Hepatic stellate cell (primary cell): ENCODE measurements at places on chromosomes 3 and 15.

- DNase-seq = no peak
These were observed 5.8 kb downstream of the RBMS3 start for GRCh38 chr3:29286478-29287240.

GRCh38 chr3:126063358-126063965, 20.5 kb downstream of the SLC41A3 start:
- DNase-seq = no peak

- DNase-seq = no peak
These were observed 101.1 kb downstream of the PDZRN3 start for GRCh38 chr3:73523661-73524060.

- DNase-seq = no peak
These were observed 82.4 kb downstream of the WWTR1 start for GRCh38 chr3:149575213-149575960.

- peak; percentile 70 for DNase-seq
These were observed 799 bp downstream of the SERF2 start for GRCh38 chr15:43792761-43793476.

GRCh38 chr3:182315313-182315712, 478.0 kb upstream of the ATP11B start:
- DNase-seq = no peak

- no peak for DNase-seq
These were observed 120.3 kb upstream of the PRR20G start for GRCh38 chr3:127408022-127408683.

DNA sequence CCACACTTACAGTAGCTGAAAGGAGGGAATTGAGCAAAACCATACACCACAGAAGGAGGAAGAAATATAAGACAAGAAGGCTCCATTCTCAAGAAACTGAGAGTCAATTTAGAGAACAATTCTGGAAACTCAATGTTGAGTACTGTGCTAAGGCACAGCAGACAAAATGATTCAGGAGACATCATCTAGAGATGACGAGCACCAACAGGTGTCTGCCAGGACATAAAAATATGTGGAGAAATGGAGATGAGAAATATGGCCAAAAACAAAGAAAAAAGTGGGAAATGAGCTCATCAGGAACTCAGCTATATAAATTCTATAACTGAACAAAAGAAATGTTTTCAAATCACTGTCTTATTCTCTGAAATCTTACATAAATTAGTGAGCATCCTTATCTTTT, 343.7 kb downstream of the ERC2 start:
- DNase-seq = no peak

DNA sequence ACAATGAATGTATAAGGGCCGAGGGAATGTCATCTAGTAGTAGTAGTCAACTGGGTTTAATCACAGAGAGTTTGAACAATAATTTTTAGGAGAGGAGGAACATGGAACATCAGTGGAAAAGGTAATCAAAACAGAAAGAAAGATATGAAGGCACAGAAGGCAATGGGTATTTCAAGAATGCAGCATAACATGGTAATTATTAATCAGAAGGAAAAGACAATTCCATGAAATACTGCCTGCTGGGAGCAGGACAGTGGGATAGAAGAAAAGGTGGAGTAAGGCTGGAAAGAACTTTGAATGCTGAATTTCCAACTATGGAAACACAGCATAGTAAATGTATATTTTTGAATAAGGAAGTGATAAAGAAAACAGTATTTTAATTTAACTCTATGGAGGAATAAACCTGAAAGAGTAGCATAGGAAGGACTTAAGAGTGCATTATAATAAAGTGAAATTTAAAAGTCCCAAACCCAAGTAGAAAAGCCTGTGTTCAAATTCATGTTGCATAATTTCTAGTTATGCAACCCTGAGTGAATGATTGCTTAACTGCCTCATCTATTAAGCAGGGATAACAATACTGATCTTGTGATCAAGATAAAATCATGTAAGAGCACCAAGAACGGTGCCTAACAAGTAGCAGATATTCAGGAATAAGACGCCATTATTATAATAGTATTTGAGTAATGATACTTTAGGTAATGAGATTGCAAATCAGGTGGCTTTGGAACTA, 357.7 kb downstream of the TBC1D5 start:
- DNase-seq = no peak

GRCh38 chr3:173945806-173946205, 548.3 kb downstream of the NLGN1 start:
- no peak for DNase-seq

- DNase-seq = no peak
These were observed 19.7 kb downstream of the TIMMDC1 start for GRCh38 chr3:119518026-119518425.

GRCh38 chr3:41213588-41213987, 14.3 kb downstream of the CTNNB1 start:
- no peak for DNase-seq

DNA sequence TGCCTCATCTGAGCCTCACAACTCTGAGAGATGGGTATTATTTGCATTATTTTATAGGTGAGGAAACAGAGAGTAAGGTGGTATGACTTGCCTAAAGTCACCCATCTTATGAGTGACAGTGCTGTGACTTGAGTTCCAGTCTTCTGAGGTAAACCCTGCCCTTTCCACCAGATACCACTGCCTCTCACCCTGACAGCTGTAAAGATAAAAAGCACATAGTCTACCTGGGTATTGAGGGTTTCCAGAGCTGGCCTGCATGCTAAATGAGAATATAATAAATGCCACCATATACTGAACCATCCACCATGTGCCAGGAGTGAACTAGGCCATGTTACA, 25.6 kb downstream of the RASGRP1 start:
- no peak for DNase-seq

GRCh38 chr3:106160396-106160795, 291.6 kb upstream of the CBLB start:
- no peak for DNase-seq

DNA sequence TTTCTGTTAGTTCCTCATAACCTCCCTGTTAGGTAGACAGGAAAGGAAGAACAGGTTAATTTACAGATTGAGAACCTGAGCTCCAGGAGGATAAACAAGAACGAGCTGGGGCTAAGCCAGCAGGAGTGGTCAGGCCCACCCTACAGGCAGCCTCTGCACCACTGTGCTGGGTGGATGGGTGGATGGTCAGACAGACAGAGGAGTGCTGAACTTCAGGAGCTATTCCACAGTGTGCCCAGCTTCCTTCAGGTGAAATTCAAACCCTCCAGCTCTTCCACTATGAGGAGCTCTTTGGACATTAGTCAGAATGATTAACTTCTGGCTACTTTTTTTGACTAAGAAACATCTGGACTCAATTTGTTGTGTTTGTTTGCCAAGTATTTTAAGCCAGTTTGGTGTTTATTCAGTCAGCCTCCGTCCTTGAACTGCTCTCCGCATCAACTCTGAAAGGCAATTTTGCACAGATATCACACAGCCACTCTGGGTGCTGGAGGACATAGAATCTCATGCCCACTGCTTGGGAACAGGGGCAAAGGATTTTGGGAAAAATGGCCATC, 361.9 kb downstream of the CLSTN2 start:
- no peak for DNase-seq

DNA sequence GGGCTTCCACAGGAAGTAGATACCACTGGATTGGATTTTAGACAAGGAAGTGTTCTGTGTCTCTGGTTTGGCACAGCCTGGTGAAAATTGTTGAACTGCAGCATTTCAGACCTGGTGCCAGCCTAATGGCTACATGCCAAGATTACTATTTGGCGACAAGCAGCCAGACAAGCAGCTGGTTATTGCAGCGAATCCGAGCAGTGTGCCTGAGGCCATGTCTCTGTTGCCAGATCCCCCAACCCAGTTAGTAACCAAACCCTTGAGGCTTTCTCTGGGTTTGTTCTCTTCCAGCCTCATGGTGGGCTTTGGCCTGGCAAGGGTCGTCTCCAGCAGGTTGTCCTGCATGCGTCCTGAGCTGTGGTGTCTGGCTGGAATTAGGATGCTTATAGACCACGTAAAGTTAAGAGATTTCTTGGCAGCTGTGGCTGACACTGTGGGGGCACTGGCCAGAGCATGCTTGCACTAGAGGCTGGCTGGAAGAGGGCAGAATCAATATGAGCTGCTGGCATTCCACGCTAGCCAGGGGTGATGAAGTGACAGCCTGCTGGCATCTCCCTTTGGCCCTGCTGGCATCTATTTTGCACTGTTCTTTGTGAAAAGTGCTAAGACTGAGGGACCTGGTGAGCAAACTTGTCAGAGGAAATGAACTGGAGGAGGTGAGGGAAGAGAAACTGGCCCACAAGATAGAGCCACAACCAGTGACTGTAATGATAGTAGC, 172.6 kb downstream of the RBMS3 start:
- DNase-seq = no peak

GRCh38 chr15:40823572-40824343, 4.8 kb downstream of the PPP1R14D start:
- no peak for DNase-seq

GRCh38 chr15:35329521-35329961, 216.4 kb downstream of the DPH6 start:
- DNase-seq = no peak

DNA sequence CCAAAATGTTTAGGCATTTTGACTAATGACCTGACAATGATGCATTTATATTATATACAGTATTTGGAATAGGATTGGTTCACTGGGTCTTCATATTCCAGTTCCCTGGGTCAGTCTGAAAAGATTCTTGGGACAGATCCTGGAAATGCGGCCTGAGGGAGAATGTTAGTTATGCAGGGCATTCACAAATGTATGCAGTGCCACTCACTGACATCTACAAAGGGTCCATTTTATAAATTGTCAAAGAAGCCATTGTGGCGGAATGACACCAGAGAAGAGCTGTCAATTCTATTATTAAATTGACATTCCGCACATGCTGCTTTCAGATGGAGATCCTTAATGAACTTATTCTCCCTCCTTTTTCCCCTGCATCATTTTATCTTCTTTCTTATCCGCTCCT, 176.6 kb downstream of the VGLL3 start:
- DNase-seq = no peak

DNA sequence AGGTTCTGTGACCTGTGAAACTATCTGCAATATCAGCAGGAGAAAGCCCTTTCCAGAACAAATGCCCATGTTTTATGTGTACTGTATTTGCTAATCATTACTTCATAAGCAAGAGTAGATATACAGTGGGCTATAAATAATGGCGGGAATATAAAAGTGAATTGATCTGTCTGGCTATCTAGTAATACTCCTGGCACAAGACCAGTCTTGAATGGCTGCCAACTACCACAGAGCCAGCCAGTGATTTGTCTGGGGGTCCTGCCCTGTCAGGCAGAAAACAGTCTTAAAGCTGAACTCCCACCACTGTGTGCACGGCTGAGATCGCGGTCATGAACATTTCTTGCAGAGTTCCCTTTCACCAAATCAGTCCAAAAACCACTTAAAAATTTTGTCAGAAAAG, 176.3 kb downstream of the MEIS2 start:
- no peak for DNase-seq

DNA sequence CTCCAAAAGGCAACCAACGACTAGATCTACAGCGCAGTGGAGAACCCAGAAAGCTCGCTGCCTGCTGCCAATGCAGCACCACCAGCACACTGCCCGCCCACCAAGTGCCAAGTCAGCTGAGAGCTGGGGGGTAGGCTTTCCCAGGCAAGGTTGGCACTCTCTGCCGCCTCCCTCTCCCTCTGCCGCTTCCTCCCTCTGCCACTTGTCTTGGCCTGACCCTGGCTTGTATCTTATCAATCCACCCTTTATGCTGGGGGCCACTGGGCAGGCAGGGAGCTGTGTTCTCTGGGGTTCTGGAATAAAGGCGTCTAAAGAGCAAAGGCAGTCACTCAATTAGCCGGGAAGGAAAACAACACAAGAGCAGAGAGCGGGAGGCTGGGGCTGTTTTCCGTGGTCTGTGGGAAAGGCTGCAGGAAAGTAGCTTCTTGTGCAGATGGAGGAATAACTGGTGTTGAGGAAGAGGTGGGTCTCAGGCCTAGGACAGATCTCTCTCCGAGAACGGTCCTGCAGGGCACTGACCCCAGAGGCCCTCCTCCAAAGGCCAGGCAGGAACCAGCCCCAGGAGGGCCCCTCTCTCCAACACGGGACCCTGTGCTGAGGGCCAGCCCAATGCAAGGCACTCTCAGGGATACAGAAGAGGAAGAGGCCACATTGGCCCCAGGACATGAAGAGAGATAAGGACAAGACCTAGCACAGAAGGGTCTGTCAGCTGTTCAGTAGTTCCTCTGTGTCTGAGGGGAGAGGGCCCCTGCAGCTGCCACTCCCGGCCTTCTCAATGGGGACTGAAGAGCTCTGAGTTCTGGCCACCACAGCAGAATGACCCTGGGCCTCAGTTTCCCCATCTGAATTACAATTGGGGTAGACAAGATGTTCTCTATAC, 30.8 kb downstream of the ACSBG1 start:
- no peak for DNase-seq

GRCh38 chr3:40079203-40079846, 230.2 kb upstream of the EIF1B start:
- DNase-seq = peak; percentile 4
